ENCODE measurements at places on chromosomes 12 and 14.

- H3K27ac ChIP-seq: no peak overlapping the region
- H3K4me3 ChIP-seq: no peak overlapping the region
- H3K36me3 ChIP-seq: no peaks in the 10 kb centered on the region
- no peak for DNase-seq
These were observed 15.8 kb upstream of the DTX1 start for GRCh38 chr12:113040722-113041171.

- H3K36me3 ChIP-seq: no peaks in the 10 kb centered on the region
- DNase-seq: no peak
- H3K4me3 ChIP-seq: no peak overlapping the region
- H3K27me3 ChIP-seq: no peaks in the 10 kb centered on the region
These were observed 94.5 kb downstream of the CALM1 start for GRCh38 chr14:90491221-90491885.

DNA sequence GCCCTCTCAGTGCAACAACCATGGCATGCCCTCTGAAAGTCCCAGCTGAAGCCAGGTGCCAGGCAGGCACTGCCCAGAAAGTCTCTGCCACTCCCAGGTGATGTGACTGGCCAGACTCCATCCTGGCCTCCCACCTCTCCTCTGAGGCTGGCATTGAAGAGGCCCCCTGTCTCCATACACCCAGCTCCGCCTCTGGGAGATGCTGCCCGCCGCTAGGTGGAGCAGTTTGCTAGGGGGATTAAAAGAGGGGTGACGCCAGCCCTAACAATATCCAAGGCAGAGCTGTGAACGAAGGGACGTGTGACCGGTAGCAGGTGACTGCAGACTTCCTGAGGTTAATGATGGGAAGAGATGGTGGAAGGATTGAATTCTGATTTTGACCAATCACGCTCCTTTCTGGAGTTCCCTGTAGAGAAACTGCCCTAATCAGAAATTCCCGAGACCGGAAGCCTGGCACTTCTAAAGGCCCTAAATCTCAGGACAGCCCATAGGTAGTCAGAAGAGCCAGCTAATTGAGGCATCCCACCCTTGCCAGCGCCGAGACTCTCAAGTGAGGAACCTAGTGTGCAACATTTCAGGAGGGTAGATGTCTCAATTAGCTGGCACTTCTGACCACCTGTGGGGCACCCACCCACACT, 8.3 kb upstream of the PLEK2 start:
- H3K4me3 ChIP-seq: no peak overlapping the region
- no peak overlapping the region for H3K27ac ChIP-seq

DNA sequence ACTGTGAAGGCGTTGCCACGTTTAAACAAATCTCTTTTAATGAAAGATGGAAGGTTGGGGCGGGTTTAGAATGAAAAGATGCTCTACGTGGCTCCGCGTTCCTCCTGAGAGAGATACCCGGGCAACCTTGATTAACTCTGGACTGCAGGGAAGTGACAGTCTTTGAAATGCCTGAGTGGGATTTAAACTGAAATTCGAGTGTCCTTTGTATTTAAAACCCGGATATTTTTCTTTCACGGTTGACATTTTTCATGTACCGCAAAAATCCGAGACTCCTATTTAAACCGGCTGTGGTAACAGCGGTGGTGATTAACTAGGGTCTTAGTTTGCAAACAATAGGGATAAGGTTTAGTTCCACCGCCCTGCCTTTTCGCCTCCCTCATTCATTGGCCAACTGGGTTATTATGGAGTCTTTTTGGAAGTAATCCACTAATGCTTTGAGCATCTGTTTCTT, 707 bp downstream of the G2E3 start:
- H3K27ac ChIP-seq: peak overlapping the region; percentile 100
- no peaks in the 10 kb centered on the region for H3K27me3 ChIP-seq
- no peak for DNase-seq

Measured in activated T-cell treated with anti-CD3 and anti-CD28 coated beads, Interleukin-2, amount 50 U/mL, for 24 hours (primary cell).